ENCODE measurements at places on chromosomes 4 and X.

- DNase-seq: no peak
These were observed 99.7 kb upstream of the CXCL13 start for GRCh38 chr4:77505958-77506319.

DNA sequence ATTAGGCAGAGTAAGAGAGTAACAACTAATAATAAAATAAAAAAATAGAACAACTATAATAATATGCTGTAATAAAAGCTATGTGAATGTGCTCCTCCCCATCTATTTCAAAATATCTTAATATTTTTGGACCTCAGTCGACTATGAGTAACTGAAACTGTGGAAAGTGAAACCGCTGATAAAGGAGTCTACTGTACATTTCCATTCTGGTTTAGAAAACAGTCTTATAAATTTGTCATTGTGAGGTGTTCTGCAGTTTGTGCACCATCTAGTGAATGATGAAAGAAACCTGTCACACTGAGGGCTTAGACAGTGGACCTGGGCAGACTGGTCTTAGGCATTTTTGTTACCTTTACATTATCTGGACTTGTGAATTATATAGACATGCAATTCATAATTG lies 42.0 kb downstream of the TMEM150C start:
- no peak for DNase-seq

DNA sequence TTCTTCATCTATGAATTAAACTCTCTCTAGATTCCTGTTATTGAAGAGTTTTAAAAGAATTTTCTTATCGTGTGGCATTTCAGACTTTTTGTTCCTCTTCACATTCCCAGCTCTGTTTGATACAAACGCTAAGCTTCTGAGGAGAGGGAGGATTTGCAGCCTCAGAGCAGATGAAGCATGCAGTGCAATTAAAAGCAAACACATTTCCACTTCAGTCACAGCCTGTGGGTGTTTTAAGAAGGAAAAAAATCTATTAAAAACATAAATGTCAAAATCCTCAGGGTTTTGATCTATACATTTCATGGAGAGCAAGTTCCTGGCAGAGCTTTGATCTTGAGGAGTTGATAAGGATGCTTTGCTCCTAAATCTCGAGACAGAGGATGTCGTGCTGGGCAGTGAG lies 442.4 kb upstream of the BOD1L1 start:
- no peak for DNase-seq

DNA sequence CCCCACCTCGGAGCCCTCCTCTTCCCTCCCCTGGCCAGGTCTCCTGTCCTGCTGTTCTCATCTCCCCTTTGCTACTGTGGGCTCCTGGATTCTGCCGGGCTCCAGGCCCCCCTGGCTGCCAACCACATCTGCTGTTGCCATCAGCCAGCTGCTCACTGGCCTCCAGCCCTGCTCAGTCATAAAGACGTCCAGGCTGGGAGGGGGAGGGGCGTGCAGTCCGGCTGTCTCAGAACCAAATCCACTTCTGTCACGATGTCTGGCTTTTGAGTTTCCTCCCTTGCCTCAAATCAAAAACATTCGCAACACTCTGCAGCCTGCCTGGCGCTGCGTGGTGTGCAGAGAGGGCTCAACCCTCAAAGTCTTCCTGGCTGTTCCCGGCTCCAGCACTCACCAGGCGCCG lies 7.1 kb downstream of the RASL11B start:
- DNase-seq: no peak

DNA sequence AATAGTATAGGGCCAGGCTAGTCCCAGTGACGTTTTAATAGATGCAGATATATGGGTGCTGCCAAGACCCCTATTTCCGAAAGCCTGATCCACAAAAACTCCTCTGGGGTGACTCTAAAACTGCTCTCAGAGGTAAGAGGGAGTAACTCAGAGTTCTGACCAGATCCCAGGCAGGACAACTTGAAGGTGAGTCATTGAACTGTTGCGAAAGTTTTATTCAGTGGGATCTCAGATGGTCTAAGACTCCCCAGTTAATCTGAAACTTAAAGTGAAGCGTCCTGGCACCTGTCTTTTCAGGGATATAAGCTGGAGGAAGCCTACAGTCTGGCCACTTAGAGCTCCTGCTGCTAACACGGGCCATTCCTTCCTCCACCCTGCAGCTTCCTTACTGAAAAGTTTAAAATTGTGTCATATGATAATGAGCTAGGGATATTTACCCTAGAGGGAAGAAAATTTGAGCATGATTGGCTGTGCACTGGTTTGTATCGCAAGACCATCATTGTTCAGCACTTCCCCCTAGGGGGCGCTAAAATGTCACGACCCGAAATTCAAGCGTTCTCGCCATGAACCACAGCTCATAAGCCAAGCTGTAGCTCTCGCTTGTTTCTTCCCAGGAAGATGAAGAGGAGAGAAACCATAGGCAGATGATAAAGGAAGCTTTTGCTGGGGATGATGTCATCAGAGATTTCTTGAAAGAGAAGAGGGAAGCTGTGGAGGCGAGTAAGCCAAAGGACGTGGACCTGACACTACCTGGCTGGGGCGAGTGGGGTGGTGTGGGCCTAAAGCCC lies 19.5 kb downstream of the UTP14A start:
- DNase-seq: peak; percentile 20

- DNase-seq: no peak
These were observed 8.3 kb downstream of the GAB3 start for GRCh38 chrX:154742613-154743012.

DNA sequence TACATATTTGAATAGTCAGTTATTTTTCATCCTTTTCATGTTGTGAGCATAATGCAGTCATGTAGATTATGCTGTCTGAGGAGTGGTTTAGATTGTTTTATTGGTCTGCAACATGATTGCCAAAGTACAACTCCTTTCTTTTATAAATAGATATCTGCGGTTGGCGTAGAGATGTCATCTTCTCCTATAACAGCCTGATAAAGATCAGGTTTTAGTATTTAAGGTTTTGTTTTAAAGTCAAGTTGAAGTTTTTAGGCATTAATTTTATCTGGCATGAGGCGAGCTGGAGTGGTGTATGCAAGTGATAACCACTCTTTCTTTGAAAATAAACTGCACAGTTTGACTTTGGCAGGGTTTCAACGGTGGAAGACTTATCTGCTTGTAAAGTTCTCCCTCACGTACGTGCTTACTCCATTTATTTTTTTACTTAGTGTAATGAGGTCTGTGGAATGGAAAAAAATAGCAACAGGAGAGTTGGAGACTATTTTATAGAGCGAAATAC lies 126.3 kb downstream of the FBXO8 start:
- no peak for DNase-seq

- DNase-seq: no peak
These were observed 66.8 kb downstream of the RAPGEF2 start for GRCh38 chr4:159169404-159170302.

GRCh38 chr4:72352711-72353110 lies 216.3 kb downstream of the ADAMTS3 start:
- DNase-seq: no peak

- DNase-seq: no peak
These were observed 211.9 kb downstream of the CEP135 start for GRCh38 chr4:56160636-56161035.

- no peak for DNase-seq
These were observed 212.3 kb downstream of the NAP1L3 start for GRCh38 chrX:93461060-93461459.

GRCh38 chr4:106314960-106315359 lies 1.0 kb downstream of the TBCK start:
- no peak for DNase-seq

DNA sequence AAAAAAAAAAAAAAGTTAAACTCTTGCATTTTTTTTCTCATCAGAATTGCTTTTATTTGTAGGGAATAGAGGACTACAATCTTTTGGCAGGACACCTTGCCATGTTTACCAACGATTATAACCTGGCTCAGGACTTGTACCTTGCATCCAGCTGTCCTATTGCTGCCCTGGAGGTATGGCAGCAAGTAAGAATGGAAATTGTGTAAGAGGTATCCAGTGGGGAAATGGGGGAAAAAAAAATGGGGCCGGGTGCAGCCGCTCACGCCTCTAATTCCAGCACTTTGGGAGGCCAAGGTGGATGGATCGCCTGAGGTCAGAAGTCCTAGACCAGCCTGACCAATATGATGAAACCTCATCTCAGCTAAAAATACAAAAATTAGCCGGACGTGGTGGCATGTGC lies 49.8 kb downstream of the WDR19 start:
- no peak for DNase-seq

GRCh38 chrX:17689971-17690409 lies 47.3 kb upstream of the SCML1 start:
- peak; percentile 47 for DNase-seq
